ENCODE measurements at places on chromosomes 3 and 15.

DNA sequence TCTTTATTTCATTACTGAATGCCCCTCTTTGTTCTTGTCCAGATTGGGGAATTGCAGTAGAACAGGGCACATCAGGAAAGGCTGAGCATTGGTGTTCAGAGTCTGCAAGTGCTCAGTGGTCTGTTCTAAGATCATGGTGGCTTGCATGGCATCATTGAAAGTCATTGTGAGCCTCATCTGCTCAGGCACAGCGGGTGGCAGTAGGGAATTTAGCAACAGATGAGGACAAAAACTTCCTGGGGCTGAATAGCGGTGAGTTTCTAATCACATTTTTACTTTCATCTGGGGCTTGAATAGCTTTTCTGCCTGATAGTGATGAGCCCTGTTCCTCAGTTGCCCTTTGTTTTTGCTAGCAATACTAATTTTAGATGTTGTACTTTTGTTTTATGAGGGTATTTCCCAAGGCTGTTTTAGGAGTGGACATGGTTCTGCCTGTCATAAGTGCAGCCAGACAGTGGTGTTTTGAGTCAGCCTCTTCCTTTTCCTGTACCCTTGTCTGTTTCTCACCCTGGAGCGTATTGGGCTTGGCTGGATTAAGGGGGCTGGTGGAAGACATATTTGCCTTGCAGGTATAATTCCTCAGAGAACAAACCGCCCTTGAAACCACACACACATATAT, 127.2 kb upstream of the IL12A start:
- DNase-seq: no peak

DNA sequence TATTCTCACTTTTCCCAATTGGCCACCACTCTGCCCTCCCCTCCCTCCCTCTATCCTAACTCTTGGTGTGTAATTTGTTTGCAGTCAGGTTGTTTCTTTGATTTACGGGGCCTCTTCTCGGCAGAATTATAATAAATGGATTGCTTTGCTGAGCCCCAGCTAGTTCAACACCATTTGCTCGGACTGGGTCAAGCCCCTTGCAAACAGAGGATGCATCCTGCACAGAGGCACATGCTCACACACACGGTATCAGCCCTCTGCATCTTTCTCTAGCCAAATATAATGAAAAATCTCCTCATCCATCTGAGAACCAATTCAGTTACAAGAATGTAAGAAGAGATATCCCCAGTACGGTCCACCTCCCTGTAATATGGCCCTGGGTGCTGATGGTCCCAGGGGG, 97.7 kb downstream of the EPHB1 start:
- DNase-seq: no peak

GRCh38 chr15:78996894-78997275, 52.0 kb upstream of the CTSH start:
- no peak for DNase-seq

DNA sequence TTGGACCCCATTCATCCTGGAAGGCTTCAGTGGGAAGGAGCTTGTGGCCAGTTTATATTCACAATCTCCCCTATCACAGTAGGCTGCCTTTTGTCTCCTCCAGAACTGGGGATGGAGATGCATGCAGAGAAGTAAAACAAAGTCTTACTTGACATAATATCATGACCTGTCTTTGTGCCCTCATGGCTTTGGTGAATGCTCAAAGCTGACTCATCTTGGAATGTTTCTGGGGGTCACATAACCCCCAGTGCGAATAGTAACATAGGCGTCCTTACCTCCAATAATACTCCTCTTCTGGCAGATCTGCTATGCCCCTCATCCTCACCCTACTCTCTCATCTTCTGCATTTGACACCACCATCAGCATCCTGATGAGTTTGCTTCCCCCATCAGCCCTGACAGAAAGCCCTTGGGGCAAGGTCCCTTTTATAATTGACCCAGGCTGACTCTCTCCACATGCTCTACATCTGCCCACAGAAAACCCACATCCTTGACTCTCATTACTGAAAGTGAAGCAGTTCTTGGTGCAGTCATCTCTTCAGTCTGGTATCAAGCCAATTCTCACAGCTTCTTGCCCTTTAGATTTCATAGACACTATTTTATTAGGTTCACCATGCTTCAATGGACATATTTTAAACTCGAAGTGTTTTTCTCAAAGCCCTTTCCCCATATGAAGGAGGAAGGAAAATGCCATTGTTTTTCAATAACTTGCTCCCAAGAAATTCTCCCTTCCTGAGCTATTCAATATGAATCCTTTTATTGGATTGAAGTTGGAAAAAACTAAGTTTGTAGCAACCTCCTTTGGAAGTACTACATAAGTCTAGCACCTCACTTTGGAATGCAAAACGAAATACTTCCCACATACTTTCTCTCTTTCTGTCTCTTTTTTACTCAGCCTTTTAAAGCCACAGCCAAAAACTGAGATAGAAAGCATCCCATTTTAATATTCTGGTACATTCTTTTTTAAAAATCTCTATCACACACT, 36.6 kb downstream of the OSTN start:
- DNase-seq: no peak

- no peak for DNase-seq
Observed at GRCh38 chr3:59751606-59752005, 701.8 kb upstream of the CFAP20DC start.

DNA sequence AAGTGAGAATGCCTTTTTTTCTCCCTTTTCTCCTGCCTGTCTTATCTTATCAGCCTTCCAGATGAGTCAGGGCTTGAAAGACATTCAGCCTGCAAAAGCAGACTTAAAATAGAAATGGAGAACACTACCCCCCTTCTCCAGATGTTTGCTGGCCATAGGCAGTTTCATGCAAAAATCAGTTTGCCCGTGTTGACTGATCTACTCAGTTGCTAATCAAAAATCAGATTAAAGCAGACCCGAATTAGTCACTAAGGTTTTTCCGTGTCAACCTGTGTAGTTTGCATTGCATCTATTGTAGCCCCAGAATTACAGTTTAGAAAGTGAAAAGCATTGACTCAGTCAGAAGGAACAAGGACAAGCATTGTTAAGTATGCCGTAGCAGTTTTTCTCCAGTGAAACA, 56.2 kb downstream of the IL5RA start:
- no peak for DNase-seq
